ENCODE measurements at places on chromosomes 4 and X.

- no peak overlapping the region for H3K4me3 ChIP-seq
- H3K36me3 ChIP-seq = no peaks in the 10 kb centered on the region
- H3K27me3 ChIP-seq = no peaks in the 10 kb centered on the region
- no peak overlapping the region for H3K27ac ChIP-seq
These were observed 51.9 kb upstream of the XIAP start for GRCh38 chrX:123807835-123808416.

DNA sequence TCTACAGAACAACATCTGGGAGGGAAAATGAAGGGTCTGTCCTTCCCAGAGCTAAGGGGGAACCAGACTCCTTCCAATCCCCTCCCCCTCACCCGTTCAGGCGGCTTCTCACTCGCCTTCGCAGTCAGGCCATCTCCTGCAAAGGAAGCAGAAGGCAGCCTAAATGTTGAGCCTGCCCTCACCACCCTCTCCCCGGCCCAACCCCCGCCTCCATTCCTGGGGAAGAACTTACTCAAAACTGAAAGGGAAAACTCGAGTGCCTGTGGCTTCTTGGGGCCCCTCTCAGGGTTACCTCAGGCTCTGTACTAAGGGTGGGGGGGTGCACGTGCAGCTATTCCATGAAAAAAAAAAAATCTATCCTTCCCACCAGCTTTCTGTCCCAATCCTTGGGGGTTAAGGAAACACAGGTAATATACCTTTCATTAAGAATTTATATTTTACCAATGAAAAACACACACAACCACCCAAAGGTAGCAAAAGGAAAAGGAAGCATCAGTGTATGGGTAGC, 2.4 kb downstream of the ZMYM3 start:
- H3K27ac ChIP-seq = no peak overlapping the region
- peaks cover 29% of the 10 kb centered on the region for H3K4me1 ChIP-seq
- H3K4me3 ChIP-seq = no peak overlapping the region
- no peaks in the 10 kb centered on the region for H3K27me3 ChIP-seq

DNA sequence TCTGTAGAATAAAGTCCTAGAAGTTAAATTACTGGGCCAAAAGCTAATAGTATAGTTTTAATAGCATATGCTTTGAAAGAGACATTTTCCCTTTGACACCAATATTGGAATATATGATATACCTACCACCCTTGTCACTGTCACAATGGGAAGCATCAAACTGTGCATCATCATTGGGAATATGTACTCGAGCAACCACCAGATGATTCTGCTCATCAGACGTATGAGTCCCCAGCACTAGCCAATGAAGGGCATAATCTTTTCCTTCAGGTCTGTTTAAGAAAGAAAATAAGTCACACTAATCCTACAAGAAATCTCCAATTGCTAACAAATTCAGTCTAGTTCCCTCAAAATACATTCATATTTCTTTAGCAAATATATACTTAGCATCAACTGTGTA, 7.3 kb downstream of the RBBP7 start:
- H3K36me3 ChIP-seq = peaks cover 76% of the 10 kb centered on the region
- DNase-seq = no peak
- H3K27me3 ChIP-seq = no peaks in the 10 kb centered on the region
- H3K4me3 ChIP-seq = no peak overlapping the region
- H3K27ac ChIP-seq = no peak overlapping the region

GRCh38 chr4:153777421-153777820, 11.5 kb downstream of the SFRP2 start:
- DNase-seq = no peak
- H3K4me3 ChIP-seq = no peak overlapping the region
- no peak overlapping the region for H3K27ac ChIP-seq

- no peaks in the 10 kb centered on the region for H3K27me3 ChIP-seq
- H3K4me1 ChIP-seq = no peaks in the 10 kb centered on the region
- no peak overlapping the region for H3K4me3 ChIP-seq
- no peaks in the 10 kb centered on the region for H3K36me3 ChIP-seq
- H3K27ac ChIP-seq = no peak overlapping the region
- DNase-seq = no peak
These were observed 449.7 kb downstream of the PCDH10 start for GRCh38 chr4:133598779-133599178.
